ENCODE measurements at places on chromosomes 13 and 19.

GRCh38 chr13:20475927-20476691 is 49.5 kb downstream of the CRYL1 start:
- peak; percentile 52 for DNase-seq

- no peak for DNase-seq
Observed at GRCh38 chr13:60261432-60262351, 98.0 kb upstream of the DIAPH3 start.

GRCh38 chr13:24355103-24355502 is 45.7 kb downstream of the C1QTNF9 start:
- DNase-seq, result no peak

DNA sequence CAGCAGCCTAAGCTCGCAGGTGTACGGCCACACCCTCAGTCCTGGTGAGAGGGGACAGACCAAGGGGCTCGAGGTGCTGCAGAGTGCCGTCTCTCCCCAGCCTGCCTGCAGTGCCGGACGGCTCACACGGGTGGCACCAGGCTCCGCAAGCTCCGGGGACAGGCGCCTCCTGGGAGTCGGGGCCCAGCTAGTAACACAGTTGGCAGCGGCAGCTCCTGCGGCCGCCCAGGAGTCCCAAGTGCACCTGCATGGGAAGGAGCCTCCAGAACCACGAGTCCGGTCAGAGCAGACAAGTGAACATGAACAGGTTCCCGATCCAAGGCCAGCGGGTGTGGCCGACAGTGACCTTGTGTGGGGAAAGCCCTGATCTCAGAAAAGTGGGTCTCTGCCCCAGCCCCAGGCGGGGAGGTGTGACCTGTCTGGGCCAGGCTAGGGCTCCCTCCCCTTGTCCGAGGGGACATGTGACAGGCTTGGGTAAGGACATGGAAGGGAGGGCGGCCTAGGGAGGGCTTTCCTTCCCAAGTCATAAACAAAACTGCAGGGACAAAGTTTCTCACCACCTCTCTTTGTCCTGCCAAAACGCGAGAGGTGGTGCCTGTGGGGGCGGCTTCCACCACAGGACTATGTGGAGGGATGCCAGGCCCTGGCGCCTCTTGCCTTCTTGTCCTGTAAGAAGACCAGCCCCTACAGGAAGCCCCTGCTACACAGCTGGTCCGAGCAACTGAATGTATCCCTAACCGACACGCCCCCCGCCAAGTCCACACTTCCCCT is 46.5 kb downstream of the MLLT1 start:
- no peak for DNase-seq

DNA sequence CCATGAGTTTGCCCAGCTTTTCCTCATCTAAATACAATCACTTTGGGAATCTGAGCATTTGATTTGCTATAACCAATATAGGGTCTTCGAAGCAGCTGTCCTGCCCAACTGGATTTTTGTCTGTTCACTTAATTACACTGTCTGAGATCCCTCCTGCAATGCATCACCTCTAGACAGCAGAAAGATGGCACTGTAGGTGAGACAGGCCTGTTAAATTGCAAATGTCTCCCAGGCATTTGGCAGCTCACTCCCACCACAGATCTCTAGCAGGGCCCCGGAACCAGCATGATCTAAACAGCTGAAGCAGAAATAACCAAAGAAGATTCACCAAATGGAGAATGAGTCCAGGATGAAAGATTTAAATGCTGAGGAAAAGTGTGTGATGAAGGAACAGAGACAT is 41.9 kb upstream of the SERPINE3 start:
- DNase-seq, result no peak

DNA sequence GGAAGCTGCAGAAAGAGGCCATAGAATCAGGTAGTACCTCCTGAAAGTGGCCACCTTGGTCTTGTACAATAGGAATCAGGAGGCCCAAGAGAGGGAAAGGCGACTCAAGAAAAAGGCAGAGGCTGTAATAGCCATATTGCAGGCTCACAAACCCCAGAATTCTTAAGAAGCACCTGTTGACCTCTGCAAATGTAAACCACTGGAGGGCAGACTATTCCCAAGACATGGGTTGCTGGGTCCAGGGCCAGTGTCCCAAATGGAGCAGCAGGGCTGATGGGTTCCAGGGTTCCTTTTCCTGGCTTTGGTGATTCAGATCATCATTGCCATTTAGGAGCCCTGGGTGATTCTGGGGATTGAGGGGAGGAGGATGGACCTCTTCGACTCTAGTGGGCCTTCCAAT is 167.6 kb downstream of the B3GLCT start:
- DNase-seq, result no peak

DNA sequence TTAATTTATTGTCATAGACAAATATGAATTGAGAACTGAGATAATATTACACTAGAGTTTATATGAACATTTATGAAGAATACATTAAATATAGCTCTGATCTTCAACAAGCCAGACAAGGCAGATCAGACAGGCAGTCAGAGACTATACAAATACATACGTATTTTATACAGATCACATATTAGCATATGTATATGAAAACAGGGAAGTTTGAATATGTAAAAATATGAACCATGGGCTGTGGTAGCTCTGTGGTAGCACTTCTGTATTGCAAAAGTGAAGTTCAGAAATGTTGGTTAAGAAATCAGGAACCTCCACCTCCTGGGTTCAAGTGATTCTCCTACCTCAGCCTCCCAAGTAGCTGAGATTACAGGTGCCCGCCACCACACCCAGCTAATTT is 20.7 kb downstream of the GPR180 start:
- no peak for DNase-seq

GRCh38 chr13:50401049-50401505 is 385.8 kb downstream of the KCNRG start:
- DNase-seq, result no peak

GRCh38 chr13:86757236-86757978 is 913.8 kb upstream of the SLITRK5 start:
- peak; percentile 4 for DNase-seq

DNA sequence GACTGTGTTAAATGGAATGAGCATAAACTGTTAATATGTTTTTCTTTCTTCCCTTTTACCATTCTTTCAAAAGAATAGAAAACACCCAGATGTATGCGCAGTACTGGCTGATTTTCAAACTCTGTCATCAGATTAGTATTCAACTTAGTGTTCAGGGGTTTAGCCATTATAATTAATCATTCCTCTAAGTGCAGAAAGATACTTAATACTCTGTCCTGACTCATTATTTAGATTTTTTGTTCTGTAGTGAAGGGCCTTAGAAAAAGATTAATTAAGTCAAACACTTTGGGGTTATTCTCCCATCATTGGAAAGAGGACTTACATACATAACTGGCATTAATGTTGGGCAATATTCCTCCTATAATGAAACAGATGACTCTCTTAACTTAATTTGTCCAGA is 1316.7 kb upstream of the SLC10A2 start:
- no peak for DNase-seq

DNA sequence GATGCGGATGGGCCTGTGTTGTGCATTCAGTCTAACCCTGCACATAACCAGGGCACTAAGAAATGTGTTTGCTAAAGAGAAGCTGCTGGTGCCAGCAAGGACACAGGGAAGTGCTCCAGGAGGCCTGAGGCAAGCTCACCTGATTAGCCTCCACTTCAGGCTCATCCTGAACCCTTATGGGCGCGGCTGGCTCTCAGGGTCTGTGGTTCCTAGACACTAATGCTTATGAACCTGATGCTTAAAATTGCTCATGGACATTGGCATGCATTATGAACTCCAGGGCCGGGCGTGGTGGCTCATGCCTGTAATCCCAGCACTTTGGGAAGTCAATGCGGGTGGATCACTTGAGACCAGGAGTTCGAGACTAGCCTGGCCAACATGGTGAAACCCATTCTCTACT is 34.3 kb downstream of the SERP2 start:
- DNase-seq, result no peak

- DNase-seq, result no peak
Observed at GRCh38 chr13:95385798-95386197, 84.5 kb upstream of the ABCC4 start.

DNA sequence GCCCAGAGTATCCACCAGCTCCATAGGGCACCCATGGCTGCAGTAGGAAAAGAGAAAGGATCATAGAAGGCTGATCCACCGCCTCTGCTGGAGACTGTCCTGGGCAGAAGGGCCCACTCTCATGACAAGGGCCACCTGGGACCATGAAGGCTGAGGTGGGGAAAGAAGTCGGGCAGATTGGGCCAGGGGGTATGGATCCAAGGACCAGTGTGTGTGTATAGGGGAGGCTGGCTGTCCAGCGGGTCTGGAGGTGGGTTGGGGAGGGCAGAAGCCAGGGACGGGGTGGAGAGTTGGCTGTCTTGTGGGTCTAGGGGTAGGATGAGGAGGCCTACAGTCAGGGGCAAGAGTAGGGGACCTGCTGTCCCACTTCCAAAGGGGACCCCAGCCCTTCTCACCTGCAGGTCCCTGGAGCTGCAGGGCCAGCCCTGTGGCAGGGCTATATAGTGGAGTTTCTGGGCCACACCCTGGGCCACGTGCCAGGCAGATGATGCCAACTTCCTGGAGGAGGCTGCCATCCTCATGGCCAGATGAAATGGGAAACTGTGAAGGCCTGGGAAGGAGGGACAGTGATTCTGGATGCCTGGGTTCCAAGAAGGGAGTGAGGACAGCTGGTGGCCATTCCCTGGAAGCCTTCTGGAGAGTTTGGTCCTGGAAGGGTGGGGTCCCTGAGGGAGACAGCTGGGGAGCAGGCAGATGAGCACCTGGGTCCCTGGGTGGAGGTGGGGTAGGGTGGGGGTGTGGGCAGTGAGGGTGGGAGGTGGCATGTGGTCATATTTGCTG is at the start of gene FCGBP:
Gene FCGBP, minus strand, starts transcription at position 51 of the 780 bp plus-strand sequence.
- DNase-seq, result no peak

DNA sequence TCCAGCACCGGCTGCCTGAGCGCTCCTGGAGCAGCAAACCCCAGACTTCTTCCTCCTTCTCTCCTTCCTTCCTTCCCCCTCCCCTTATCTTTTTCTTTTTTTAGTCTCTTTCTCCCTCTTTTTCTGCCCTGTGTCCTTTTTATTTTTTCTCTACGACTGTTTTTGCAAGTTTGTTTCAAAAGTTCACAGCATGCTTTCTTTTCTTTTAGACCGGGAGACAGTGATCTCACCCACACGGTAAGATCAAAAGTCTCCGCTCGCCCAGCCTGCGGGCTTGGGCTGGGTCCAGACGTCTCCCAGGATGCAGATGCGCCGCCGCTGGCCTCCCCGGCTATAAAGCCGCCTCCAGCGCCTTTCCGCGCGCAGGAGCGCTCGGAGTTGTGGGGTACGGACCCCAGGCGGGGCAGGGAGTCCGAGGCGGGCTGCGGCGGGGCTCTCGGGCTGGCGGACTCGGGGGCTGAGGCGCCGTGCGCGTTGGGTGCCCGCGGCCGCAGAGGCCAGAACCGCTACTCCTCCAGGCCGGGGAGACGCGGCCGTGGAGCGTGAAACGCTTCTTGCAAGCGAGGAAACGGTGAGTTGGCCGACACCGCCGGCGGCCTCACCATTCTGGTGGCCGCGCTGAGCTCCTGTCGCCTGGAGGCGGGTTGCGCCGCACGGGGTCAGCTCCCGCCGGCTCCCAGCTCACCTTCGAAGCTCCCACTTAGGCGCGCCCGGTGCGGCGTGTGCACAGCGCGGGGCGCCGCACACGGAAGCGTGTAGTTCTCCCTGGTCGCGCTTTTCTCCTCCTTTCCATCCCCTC is 2.0 kb upstream of the TSHZ3 start:
- no peak for DNase-seq

DNA sequence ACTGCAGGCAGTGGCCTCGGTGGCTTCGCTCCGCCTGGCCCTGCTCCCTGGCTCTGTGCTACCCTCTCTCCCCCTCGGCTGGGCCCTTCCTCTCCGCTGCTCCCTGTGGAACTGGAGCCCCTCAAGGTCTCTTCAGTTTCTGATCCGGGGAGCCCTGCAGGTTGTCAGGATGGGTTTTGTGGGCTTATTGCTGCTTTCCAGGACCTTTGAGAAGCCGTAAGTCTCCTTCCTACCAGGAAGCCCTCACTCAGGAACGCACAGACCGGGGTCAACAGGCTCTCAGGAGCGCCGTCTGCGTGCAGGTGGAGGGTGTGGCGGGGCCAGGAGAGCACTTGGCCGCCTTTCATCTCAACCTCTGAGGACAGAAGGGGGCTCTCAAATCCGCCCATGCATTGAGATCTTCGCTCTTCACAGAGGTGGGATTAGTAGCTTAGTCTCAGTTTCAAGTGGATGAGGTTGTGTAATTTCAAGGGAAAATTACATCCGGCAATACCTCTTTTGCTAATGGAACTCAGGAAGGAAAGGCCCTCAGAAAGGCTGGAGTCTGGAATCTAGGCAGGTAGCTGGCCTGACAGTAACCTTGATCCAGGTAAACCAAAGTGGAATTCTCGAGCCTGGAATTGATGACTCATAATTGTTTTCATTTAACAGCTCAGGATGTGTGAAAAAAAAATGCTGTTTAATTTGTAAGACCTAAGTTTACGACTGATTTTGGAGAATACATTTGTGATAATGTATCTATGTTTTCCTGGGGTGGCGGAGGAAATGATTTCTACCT is 102.0 kb downstream of the ATP11A start:
- no peak for DNase-seq

DNA sequence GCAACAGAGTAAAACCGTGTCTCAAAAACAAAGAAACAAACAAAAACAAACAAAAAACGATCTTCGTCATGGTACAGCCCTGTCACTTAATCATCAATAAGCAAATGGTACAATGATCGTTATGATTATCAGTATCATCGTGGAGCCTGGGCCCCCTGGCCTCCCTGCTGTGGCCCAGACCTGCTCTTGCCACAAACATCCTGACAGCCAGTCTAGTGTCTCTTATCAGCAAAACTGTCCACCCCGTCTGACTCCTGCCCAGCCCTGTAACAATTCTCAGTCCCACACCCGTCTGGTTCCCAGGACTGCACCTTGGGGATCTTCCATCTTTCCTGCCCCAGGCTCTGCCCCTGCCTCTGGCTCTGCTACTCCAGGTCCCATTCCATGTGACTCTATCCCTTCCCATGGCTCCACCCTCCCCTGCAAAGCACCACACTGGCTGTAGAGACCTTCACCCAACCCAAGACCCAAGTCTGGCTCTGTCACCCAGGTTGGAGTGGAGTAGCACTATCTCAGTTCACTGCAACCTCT is 5.7 kb downstream of the ZNF653 start:
- DNase-seq, result no peak

DNA sequence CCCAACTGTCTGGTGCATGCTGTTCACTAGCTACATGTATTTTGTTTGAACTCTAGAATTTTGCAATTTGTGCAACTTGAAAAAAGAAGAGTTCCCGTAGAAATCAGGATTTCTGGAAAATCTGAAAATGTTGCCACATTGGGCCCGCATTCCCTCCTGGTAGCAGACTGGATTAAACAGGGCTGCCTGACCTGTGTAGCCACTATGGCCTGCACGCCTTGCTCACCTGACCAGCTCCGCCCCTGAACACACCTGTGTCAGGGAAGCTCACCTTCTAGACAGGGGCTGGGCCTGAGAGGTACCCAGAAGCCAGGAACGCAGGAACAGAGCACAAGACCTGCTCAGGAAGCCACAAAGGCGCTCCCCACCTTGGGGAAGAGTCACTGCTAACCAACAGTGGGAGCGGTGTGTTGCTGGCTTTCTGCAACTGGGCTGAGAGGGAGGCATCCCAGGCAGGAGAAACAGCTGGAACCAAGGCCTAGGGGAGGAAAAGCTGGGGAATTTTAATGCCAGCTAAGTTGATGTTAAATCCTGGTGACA is 106.5 kb downstream of the UQCRFS1 start:
- no peak for DNase-seq

GRCh38 chr19:33795370-33796163 is 1.1 kb upstream of the KCTD15 start:
- no peak for DNase-seq

All from activated gamma-delta T cell treated with Interleukin-2 at 50 U/mL for 16 hours (primary cell).